Adrenal gland (tissue), 19 donors: ENCODE measurements at places on chromosomes 12 and 14. TPM values are rescaled to one million over a fixed set of nuclear protein-coding genes. Genes with fewer than 3 reads are reported as not detected.

Gene TMBIM6
- 762 TPM for total RNA-seq

Gene NFE2
- total RNA-seq = not detected

GRCh38 chr14:99100497-99101270, 171.3 kb downstream of the BCL11B start:
- no peak for DNase-seq

DNA sequence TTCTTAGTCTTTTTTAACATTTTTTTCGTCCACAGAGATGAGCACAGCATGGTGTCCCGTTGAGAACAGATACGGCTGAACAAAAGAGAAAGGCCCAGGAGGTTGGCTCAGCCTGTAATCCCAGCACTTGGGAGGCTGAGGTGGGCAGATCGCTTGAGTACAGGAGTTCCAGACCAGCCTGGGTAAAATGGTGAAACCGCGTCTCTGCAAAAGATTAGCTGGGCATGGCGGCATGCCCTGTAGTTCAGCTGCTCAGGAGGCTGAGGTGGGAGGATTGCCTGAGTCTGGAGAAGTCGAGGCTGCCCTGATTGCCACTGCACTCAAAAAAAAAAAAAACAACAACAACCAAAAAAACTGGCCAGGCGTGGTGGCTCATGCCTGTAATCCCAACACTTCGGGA, 5.9 kb upstream of the EP400 start:
- peak; percentile 10 for DNase-seq

DNA sequence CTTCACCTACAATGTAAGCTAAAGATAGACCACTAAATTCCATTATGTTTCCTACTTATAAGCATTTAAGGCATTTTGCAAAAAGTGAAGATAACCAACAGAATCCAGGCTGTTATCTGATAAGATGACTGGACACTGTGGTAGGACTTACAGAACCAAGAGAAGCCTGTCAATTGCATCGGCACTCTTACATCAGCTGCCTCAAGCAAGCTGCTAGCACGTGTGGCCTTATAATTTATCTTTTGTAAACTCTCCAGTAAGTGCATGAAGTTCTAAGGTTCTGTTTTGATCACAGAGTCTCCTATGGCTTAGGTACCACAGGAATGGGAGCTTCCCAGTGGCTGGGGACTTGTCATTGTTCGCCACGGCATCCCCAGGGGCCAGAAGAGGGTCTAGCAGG, 88.7 kb downstream of the TRAFD1 start:
- no peak for DNase-seq

Gene WSCD2
- 1.3 TPM for total RNA-seq

Gene POTEG
- not detected for total RNA-seq

- DNase-seq = no peak
Measured at GRCh38 chr14:34174973-34175372, 224.1 kb upstream of the EGLN3 start.

Gene OAS2
- 8.7 TPM for total RNA-seq

DNA sequence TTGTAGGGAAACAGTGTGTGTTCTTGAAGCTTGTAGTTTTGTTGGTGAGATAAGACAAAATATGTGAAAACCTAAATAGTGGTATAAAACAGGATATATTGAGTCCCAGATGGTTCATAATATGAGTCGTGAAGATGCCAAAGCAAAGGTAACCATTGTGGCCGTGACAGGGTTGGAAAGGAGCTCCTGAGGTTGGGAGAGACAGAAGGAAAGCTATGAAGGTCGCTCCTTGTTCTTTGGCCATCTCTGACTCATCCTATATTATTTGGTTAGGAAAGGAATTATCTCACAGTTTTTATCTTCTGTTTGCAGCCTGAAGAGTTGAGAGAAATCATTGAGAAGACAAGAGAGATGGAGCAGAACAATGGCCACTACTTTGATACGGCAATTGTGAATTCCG, 27.1 kb downstream of the ATP6V1D start:
- no peak for DNase-seq

Gene OVCH1
- total RNA-seq = 1.00 TPM

Gene SLC15A5
- not detected for total RNA-seq

DNA sequence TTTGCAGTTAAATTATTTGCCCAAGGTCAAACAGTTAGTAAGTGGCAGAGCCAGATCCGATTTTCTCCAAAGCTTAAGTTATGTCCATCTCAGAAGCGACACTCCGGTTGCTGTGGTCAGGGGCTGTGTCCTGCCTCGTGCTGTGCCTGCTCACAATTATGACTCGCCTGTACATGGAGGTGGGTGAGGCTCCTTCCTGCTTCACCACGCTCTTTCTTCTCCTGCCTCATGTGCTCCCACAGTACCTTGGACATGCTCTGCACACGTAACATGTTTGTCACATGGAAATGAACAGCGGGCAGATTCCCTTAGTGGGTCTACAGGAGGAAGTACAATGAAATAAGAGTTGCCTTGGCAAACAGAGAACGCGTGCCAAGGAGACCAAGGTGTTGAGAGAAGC, 62.2 kb upstream of the CCND2 start:
- no peak for DNase-seq

DNA sequence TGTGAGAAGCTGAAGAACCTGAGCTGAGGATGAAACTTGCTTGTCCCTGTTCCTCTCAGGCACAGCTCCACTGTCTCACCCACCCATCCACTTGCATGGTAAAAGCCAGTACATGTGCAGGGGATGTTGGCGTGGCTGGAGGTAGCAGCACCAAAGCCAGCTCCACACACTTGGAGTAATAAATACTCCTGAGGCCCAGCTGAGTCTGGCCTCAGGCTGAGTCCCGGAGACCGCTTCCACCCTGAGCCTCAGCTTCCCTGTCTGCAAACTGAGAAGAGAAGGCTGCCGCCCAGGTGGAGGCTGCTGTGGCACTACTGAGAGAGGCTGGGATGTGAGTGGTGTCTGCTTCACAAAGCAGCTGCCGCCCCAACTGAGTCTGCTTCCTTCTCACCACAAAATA, 19.2 kb downstream of the CHGA start:
- no peak for DNase-seq

- DNase-seq = no peak
Measured at GRCh38 chr14:101878211-101878821, 86.1 kb upstream of the DYNC1H1 start.

DNA sequence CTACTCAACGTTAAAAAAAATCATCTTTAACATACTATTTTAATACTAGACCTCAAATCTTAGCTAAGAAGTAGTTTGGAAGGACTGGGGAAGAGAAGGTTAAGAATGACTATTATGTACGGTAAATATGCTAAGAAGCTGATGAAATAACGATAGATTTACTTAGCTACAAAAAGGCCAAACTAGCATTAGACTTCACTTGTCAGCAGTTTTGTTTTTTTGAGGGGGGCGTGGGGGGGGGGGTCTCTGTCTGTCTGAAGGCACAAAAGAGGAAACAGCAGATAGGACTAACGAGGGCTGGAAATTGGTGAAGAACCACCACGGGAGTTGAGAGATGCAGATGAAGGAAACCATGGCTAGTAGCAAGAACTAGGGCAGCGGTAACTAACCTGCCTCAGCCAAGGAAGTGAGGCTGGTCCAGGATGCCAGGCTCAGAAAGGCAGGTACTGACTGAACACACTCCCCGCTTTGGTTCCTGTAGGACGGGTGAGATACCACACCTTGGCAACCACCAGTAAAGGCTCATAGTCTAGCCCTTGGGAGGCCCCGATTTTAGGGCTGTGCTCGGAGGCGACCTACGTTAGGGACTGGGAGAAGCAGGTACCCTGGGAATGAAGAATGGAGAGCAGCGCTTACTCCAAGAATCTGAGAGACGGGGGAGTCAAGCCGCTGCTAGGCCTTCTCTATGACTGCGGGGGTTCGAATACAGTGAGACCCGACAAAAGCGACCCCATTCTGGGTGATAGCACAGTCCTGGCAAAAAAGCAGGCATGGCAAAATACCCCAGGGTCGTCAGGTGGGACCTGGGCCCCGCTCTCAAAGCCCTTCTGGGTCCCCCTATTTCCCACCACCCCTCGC, 675 bp downstream of the NEDD8 start:
- DNase-seq = no peak

Gene B3GNT4
- not detected for total RNA-seq

Gene TUNAR
- total RNA-seq = not detected

- DNase-seq = no peak
Measured at GRCh38 chr14:74244115-74244514, 4.9 kb downstream of the VSX2 start.

- no peak for DNase-seq
Measured at GRCh38 chr14:86897704-86898513, 1095.1 kb downstream of the GALC start.

DNA sequence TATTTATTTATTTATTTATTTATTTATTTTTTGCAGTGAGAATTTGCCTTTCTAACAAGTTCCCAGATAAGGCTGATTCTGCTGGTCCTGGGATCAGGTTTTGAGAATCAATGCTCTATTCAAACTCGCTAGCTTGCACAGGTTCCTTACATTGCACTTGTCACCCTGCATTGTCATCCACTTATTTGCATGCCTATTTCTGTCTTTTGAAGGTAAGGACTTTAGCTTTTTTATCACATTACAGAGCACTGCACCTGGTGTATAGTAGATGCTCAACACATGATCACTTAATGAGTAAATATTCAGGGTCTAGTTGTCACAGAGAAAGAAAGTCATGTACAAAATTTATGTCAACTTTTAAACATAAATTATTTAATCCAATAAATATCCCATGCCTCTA, 219.7 kb upstream of the BTG1 start:
- no peak for DNase-seq

- no peak for DNase-seq
Measured at GRCh38 chr12:16473610-16474326, 126.3 kb downstream of the MGST1 start.

- peak; percentile 40 for DNase-seq
Measured at GRCh38 chr12:104201238-104202001, 14.2 kb upstream of the TXNRD1 start.

Gene KCNA5
- not detected for total RNA-seq

DNA sequence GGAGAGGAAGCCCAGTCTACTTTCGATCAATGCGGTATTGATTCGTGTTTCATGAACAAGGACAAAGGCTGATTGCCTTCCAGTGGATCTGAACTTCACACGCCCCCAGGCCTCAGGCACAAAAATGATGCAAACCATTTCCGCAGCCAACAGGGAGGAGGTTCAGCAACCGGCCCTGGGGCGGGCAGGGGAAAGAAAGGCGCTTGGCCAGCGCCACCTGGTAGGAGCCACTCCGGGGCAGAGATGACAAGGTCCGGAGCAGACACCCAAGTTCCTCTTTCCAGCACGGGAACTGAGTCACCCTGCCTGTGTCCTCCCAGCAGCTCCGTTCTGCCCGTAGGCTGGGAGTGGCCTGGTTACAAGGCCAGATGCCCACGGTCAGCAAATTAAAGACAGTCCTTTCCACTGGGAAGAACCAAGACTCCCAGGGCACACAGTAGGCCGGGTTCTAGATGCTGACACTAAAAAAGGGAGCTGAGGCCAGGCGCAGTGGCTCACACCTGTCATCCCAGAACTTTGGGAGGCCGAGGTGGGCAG, 136.3 kb downstream of the SCARB1 start:
- peak; percentile 97 for DNase-seq

DNA sequence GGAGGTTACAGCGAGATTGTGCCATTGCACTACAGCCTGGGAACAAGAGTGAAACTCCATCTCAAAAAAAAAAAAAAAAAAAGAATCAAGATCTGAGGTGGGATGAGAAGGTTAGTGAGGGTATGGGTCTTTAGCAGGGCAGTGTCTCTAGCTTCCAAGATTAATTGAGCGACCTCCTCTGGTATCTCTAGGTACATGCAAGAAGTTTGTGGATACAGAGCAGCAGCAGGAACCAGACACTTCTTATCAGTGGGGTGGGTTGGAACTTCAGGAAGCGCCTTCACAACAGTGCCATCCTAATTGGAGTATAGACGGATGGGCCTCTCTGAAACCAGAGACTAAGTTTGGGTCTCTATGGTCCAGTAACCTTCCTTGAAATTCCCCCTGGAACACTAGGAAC, 51.9 kb upstream of the CISTR start:
- DNase-seq = no peak

Gene GALC
- total RNA-seq = 35.6 TPM

GRCh38 chr12:98470469-98471082, 44.8 kb upstream of the TMPO start:
- peak; percentile 42 for DNase-seq

DNA sequence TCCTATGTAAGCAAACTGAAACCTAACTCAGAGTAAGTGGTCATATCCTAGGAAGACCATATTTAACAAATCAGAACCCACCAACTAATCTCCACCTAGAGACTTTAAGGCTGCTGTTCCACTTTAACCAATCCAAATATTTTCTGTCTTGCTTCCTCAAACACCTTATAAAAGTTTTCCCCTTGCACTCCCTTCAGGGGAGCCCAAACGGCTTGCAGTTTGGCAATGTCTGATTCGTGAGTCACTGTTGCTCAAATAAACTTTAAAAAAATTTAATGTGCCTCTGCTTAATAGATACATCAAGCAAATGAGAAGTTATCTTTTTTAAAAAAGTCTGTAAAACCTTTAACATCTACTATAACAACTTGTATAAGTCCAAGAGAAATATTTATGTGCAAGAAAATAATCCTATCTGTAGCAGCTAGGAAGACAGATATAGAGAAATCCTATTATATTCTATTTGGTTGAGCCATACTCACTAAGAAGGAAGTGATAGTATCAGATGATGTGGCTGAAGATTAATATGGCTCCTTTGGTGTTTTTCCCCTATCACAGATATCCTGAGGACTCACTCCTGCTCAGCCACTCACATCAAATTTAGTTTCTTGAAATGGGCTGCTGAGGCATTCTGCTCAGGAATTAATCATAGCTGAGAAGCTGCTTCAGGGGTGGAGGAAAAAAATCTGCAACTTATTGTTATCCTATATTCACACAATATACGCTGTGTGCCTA, 65.1 kb upstream of the DUSP6 start:
- no peak for DNase-seq

Gene DNAJC22
- 0.60 TPM for total RNA-seq

GRCh38 chr12:54019091-54019811, 9.0 kb upstream of the HOXC6 start:
- no peak for DNase-seq

Gene TTC8
- total RNA-seq = 184 TPM

DNA sequence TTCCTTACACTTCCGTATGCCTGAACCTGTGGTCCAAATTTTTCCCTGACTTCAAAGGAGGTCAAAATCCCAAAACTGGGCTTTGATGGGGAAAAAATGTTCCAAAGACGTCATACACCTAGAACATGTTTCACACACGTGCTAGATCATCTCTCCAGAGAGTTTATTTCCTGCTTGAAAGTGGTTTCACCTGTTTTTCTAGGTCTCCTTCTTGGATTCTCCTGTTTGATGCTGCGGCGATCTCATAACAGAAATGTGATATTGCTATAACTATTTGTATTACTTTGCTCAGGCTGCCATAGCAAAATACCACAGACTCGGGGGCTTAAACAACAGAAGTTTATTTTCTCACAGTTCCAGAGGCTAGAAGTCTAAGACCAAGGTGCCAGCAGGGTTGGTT, 19.7 kb upstream of the TMCC3 start:
- DNase-seq = no peak
